ENCODE measurements at places on chromosomes 2 and 18.

- DNase-seq: no peak
Measured at GRCh38 chr2:232353660-232354059, 24.9 kb upstream of the ALPP start.

DNA sequence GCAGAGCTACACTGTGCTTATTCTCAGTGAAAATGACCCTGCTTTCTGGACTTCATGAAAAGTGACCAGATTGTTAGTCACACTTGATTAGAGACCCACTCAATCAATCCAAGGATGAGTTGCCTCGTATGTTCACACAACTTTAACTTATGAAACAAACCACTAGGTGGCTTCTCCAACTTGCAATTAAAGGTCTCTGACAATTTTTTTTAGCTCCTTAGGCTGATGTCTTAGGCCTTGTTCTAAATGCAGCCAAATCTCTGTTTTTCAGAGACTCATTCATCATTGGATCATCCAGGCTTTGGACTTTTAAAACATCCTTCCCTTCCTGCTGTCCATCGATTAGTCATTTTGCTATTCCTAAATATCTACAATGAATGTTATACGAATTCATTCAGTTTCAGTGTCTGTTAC is 63.4 kb downstream of the MREG start:
- no peak for DNase-seq

DNA sequence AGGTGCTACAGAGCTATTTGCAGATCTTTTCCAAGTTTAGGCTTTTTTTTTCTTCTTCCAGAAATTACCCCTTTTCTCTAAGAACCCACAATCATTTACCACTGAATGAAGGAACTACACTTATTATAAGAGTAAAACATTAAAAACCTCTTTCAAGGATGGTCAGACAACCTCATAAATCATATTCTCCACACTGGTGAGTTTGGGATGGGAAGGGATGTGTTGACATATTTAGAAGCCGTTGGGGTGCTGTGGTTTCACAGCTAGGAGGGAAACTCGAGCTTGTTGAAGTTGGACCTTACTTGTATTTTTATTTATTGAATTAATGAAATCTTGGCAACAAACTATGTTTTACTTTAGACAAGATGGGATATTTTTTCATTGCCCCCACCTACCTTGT is 289.4 kb upstream of the MEIS1 start:
- DNase-seq: no peak

DNA sequence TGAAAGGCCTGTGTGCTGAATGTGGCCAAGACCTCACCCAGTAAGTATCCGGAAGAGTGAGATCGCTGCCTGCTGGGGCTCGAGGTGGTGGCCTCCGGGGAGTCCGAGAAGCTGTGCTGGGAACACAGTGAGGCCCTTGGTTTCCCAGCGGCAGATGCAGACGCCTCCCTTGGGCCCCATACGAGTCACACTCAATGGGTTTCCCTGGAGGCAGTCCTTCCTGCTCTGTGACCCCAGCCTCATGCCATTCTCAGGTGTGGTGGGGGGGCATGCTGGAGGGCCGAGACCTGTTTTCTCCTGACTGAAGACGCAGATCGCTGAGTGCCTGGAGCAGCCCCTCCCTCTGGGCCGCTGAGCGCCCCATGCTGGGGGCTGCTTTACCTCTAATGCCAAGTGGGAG is 15.7 kb downstream of the CTDP1 start:
- DNase-seq: no peak

DNA sequence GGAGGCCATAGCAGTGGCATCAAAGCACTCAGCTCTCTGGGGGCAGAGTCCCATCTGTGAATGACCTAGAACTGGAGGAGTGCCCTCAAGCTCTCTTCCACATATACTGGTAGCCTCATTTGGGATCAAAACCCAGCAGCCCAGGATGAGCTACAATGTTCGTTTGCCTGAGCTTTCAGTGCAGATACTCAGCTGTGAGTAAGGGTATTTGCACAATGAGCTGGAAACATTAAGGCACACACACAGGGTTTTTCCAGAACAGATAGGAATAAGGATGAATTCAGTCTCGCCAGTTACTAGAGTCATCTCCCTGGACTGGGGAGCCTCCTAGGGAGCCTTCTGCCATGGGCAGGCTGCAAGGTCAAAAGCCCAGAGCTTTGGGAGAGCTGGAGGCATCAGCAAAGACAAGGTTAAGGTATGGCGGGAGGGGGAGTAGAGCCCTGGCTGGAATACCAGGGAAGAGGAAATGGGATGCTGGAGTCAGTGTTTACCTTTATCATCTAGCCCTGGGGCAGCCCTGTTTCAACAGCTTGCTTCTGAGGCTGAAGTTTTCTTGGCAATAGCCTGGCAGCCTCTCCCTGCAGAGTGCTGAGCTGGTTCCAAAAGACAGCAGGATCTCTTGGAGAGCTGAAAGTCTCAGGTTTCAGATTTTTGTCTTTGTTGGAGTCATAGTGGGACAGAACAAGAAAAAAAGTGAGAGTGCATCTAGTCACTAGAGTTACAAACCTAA is 187.7 kb downstream of the LOXHD1 start:
- DNase-seq: no peak

GRCh38 chr2:208012449-208012848 is 12.9 kb downstream of the PLEKHM3 start:
- no peak for DNase-seq

DNA sequence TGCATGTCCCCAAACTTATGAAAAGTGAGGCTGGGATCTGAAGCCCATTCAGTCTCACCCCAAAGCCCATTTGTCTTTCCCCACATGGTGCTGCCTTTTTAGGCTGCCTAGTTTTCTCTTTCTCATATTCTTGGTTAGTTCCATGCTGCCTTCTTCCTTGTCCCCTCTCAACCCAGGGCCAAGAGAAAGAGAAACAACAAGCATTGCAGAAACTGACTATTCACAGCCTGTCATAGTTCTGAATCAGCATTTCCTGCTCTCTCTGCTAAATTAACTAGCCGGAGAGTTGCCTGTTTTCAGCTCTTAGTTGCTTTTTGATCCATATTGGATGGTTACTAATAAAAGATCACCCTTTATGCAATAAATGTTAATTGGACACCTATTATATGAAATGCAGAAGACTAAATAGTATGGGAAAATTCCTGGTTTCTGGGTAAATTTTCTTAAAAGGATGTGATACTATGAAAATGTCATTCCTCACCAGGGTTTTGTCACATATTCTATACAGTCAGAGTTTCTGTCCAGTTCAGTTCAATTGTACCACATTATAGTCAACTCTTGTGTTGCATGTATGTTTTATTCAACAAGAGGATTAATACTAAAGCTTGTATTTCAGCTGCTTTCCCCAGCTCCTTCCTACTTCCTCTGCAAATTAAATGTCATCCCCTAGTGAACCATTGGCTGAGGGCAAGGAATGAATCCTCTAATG is 246.5 kb downstream of the GALR1 start:
- DNase-seq: no peak

Measured in NCI-H187 treated with DMSO at 0.1 percent for 48 hours (cell line).